ENCODE measurements at places on chromosomes 11 and 22.

- DNase-seq = no peak
Measured at GRCh38 chr11:68324241-68324640, 11.8 kb downstream of the LRP5 start.

GRCh38 chr11:74279256-74279655 lies 32.2 kb downstream of the P4HA3 start:
- no peak for DNase-seq

GRCh38 chr11:121213362-121213893 lies 79.1 kb upstream of the SC5D start:
- no peak for DNase-seq

DNA sequence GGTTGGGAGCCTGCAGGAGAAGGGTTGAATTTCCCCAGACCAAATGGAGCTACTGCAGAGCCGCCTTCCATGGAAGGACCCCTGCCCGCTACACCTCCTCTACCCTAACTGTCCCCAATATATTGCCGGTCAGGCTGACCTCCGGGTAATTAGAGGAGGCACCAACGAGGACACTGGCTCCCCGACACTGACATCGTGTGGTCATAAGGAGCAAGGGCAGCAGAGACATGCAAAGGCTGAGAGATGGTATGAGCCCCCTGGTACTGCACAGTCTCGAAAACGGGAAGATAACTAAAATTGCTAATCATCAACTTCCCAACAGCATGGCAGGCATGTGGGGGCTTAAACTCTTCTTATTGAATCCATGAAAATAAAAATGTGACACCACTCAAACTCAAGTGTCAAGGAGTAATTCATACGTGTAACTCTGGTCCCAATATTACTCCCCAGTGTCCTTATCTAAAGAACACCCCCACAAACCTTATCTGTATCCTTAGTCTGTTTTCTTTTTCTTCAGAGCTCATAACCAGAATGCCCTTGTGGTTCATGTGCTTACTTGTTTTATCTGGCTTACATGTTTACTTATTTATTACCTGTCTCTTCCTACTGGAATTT lies 4.4 kb downstream of the CAVIN3 start:
- peak; percentile 55 for DNase-seq

DNA sequence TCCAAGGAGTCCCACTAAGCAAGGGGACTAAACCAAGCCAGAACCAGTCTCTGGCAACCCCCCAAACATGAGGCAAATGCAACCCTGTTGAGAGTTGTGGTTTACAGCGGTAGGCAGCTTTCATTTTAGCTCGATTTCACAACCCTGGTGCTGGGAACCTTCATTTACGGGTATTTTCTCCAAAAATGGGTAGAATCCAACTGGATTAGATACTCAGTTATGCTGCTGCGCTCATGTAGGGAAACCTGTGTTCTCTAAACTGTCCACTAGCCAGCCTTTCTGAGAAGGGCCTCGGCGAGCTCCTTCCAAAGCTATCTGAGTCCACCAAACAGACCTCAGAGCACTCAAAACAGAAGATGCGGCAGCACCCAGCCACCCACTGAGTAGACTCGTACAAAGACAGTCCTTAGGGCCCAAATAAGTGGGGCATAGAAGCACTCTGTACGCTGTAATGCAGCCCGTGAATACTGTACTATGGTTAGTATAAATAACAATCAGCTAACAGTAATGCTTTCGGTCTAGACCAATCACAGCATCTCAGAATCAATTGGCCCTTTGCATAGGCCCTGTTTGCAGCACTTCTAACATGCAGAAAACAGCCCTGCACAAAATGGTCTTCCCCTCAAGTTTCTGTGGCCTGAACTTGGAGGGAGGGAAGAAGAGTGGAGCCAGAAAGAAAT lies 104.7 kb downstream of the ETS1 start:
- DNase-seq = no peak

DNA sequence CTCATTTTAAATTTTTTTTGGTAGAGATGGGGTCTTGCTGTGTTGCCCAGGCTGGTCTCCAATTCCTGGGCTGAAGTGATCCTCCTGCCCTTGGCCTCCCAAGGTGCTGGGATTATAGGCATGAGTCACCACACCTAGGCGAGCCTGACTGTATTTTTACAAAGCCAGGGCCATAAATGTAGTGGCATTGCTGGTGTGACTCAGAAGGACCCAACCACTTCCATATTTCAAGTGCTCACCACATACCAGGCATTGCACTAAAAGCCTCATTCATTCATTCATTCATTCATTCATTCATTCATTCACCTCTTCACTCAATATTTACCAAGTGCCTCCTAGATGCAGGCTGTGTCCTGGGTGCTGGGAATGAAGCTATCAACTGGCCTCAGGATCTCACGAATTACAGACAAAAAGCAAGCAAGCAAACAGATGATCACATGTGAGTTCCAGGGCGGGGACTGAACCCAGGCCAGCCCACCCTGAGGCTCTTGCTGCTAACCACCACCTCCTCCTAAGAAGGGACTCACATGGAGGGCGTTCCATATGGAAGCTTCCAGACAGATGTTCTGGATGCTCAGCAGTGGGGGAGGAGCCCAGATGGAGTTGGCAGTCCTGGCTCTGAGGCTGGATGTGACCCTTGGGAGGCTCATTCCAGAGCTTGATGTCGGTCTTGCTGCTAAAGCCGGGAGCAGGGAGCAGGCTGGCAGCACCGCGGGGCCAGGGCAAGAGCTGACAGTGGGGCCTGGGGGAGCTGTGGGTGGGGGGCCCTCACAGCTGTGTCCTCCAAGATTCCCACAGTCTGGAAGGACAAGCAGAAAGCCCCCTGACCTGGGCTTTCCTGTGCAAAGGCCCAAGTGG lies 158.8 kb downstream of the CTTN start:
- peak; percentile 29 for DNase-seq

- DNase-seq = no peak
Measured at GRCh38 chr22:48534395-48534958, 1293.2 kb downstream of the BRD1 start.

DNA sequence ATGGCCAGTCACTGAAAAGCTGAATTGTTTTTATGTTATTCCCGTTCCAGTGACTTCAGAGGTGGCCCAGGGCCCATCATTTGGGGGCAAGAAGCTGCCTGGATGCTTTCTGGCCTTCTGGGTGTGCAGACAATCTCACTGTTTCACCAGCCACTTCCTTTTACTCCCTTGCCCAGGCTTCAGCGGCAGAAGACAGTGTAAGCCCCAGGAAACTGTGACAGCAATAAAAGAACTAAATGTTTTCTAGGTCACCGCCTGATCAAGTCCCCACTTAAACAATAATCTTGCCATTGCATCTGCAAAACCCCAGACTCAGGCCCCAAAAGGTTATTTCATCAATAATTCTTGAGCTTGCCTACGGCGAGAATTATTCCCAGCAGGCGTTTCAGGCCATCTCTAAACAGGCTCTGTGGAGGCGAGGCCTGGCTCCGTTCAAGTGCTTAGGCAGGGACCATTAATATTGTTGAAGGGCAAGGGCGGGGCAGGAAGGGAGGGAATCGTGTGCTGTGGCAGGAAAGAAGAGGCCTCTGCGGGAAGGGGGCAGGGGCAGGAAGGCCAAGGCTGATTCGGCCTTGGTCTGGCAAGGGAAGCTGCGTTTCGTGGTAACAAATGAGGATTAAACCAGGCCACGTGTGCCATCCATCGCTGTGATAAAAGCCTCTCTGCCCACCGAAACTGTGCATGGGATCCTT lies 252.3 kb downstream of the KIRREL3 start:
- DNase-seq = no peak

GRCh38 chr22:50734343-50734771 lies 3.6 kb upstream of the ACR start:
- no peak for DNase-seq

- no peak for DNase-seq
Measured at GRCh38 chr11:108322666-108323065, 99.8 kb downstream of the ATM start.

GRCh38 chr11:72038491-72038890 lies 39.8 kb downstream of the IL18BP start:
- DNase-seq = peak; percentile 33

DNA sequence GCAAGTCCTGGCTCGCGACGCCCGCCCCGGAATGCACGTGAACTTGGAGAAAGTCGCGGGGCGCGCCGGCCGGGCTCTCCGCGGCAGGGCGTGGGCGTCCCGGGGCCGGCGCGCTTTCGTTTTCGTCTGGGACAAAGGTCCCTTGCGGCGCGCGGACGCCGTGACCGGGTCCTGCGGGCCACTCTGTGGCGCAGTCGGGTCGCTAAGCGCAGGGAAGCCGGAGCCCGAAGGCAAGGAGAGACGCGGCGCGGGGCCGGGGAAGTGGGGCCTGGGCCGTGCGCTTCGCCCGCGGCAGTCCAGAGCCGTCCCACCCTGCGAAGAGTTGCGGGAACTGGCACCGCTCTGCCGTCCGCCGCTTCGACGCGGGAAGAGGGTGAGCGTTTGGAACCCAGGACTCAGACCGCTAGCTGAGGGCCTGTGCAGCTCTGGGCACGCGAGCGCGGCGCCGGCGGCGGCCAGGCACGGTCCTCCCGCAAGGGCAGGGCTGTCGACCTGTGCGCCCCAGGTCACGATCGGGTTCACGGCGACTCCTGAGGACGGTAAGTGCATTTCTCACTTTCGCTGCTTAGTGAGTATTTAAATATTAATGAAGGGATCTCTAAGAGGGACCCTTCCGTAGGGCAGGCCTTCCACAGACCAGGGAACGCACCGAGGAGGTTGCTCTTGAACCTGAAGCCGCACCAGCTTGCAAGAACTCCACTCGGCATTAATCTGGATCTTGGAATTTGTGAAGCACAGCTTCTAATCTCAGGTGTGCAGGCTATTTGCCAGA lies 78.0 kb upstream of the PPARA start:
- DNase-seq = no peak

DNA sequence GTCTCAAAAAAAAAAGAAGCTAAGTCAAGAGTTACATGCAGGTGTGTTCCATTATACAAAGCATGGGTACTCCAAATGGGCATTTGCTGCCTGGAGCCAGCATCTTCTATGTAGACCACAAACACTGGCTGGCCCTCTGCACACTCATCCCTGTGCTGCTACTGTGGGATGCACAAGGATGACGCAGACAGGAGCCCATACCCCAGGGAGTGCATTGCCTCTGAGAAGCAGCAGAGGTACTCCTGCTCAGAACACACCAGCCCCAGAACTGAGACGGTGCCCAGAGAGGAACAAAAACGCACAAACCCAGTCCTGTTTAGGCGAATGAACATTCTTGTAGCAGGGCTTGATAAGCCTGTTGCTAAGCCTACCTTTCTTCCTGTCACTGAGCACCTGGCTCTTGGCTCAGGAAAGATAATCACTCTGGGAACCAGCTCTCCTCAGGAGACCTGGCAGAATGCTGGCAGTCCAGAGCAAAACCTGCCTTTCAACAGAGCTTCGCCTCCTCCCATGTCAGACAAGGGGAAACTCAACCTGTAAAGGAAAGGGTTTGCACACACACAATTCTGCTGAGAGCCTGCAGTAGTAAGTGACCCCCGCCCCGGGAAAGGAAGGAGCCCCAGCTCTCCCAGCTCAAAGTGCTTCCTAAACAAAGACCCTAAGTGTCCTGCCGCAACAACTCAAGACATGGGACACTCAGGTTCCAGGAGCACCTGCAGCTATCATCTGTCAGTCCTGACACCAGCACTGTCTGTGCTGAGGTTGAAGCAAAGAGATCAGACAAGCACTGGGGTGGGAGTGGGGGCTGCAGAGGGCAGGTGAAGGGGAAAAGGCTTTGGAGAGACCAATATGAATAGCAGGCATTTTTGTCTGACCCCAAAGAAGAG lies 145.7 kb downstream of the TENM4 start:
- no peak for DNase-seq

DNA sequence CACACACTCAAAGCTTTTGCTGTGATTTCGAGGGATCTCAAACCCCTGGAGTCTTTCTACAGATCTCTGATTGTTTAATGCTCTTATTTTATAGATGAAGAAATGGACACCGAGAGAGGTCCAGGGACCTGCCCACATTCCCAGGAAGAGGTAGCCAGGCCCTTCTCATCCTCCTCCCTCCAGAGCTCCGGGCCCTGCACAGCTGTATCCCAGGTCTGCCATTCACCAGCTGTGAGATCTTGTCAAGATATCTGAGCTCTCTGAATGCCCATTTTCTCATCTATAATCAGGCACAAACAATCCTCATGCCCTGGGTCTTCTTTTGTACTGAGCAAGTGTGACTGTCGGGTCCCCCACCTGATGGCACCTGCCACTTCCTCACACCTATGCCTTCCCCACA lies 98.2 kb upstream of the ALX4 start:
- no peak for DNase-seq

- no peak for DNase-seq
Measured at GRCh38 chr11:134040386-134041302, 28.2 kb upstream of the JAM3 start.

- no peak for DNase-seq
Measured at GRCh38 chr11:93579187-93579751, 36.1 kb upstream of the SMCO4 start.

DNA sequence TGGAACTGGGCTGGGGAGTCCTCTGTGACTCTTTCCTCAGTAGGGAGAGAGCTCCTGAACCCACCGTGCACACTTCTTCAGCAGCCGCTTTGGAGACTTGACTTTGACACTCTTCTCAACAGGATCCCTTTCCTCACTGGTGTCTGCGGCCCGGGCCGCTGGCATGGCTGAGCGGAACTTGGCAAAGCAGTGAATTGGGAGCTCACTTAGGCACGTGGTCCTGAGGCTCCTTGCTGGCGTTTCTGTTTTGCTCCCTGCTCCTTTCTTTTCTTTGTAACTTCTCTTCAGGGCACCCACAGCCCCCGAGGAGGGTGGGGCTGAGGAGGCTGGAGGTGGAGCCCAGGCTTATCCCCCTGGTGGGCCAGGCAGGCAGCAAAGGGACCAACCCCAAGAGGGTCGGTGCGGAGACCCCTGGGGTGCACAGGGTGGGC lies 8.4 kb upstream of the KCNQ1OT1 start:
- no peak for DNase-seq

Measured in NCI-H226 (cell line).